CD4-positive, alpha-beta T cell treated with Interleukin-10 for 1 hour (primary cell): ENCODE measurements at places on chromosomes 13 and 19.

DNA sequence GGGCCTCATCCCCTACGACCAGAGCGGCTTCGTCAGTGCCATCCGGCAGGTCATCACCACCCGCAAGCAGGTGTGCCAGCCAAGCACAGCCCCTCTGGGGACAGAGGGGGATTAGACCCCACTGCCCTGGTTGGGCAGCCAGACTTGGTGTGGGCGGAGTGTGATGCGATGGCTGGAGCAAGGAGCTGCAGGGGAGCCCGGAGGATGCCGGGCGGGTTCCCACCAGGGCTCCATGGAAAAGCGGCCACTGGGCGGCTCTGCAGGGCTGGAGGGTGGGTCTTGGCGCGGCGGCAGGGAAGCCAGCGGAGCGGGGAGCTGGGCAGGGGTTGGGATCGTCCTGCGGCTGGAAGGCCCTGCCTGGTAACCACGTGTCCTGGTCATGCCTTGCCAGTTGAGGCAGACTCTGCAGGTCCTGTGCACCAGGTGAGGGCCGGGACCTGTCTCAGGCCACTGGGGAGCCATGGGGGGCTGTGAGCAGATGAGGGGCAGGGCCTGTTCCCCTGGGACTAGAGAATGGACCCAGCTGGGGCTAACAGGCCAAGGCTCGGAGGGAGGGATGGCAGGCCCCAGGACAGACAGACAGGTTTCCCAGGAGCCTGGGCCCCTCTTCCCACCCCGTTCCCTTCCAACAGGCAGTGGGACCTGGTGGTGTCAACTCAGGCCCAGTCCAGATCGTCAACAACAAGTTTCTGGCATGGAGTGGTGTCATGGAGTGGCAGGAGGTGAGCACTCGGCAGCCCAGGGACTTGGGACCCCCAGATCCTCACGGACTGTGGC, 6.3 kb downstream of the PTOV1 start:
- no peak for DNase-seq

- DNase-seq, result no peak
These were observed 8.7 kb downstream of the UCHL3 start for GRCh38 chr13:75558145-75558840.

DNA sequence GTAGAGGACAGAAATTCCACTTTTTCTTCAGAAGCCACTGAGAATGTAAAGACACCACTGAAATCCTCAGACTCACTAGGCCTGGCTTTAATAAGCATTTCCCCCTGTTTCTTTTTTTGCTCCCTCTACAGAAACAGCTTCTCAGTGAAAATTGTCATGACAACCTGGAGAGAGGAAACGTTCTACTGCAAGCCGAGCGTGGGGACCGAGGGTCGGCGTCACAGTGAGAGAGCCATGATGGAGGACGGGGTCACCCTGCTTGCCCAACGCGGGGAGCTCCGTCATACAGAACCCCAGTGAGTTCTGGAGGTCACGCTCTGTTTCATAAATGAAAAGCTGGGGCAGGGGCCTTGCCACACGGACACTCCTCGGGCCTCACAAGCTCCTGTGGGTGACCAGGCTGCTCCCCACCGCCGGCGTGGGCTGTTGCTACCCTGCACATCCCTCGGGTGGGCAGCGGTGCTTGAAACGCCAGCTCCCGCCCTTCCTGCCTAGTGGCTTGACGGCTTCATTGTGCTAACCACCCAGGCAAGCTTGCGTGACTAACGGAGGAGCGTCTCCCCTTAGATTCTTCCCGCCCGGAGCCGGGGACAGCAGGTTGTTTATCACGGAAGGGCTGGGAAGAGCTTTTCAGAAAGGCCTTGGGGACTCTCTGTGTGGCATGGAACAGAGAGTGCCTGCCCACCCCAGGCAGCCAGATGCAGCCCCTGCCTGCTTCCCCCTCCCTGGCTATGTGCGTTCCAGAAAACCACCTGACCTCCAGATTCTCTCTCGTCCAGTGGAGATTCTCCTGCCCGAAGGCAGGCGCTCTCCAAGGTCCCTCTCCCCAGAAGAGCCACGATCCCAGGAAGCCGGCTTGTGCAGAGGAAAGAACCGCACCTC, 153.6 kb downstream of the KATNAL1 start:
- DNase-seq, result no peak

DNA sequence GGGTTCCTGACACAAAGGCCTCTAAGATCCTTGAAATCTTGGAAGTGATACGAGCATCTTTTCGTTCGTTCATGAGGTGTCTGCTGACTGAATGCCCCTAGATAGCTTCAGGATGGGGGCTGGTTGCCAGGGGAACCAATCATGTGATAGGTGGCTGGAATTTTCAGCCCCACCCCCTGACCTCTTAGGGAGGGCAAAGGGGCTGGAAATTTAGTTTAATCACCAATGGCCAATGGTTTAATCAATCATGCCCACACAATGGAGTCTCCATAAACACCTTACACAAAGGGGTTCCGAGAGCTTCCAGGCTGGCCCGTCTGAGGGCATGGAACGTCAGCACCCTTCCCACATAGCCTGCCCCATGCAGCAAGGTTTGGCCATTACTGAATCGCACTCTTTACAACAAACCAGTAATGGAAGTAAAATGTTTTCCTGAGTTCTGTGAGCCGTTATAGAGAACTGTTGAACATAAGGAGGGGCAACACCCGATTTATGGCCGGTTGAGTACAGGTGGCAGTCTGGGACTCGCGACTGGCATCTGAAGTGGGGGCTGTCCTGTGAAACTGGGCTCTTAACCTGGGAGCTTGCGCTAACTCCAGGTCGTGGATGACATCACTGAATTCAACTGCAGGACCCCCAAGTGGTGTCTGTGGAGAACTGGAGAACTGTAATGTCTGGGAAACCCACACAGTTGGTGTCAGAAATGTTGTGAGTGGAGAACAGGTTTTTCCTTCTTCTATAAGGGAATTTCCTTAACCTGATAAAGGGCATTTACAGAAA, 25.6 kb downstream of the MLLT1 start:
- DNase-seq, result no peak

- DNase-seq, result no peak
These were observed 955.6 kb downstream of the PCDH17 start for GRCh38 chr13:58587183-58587582.

- DNase-seq, result no peak
These were observed 82.8 kb upstream of the KLHL1 start for GRCh38 chr13:70191034-70191433.

- DNase-seq, result no peak
These were observed 78.2 kb downstream of the GGACT start for GRCh38 chr13:100510208-100510957.

DNA sequence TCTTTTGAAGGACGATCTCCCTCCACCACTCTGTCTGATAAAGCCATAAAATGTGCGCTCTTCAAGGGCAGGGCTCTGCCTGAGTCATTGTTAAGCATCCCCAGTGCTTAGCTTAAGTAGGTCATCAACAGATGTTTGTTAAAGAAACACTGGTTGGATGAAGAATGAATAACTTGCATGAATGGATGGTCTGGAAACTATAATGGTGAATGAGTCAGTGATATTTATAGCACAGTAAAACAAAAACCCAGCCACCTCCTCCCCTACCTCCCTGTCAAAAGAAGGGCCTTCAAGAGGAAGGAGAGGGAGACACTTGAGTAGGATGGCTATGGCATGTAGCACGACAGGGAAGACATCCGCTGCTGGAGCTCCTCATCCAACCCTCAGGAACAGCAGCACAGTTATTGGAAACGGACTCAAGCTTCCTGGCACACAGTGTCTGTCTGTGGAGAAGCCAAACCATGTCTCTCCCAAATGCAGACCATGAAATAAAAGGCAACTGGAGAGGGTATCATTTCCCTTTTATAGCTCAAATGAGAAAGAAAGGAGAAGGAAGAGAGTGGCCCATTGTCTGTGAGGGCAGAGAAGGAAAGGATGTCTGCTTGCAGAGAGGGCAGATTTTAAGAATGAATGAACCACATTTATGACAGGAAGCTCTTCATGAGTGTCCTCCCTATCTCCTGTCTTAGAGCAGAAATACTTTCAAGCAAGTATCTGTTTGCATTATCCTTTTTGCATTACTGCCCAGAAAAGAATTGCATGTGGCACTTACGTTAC, 183.5 kb upstream of the UBL3 start:
- DNase-seq, result no peak

DNA sequence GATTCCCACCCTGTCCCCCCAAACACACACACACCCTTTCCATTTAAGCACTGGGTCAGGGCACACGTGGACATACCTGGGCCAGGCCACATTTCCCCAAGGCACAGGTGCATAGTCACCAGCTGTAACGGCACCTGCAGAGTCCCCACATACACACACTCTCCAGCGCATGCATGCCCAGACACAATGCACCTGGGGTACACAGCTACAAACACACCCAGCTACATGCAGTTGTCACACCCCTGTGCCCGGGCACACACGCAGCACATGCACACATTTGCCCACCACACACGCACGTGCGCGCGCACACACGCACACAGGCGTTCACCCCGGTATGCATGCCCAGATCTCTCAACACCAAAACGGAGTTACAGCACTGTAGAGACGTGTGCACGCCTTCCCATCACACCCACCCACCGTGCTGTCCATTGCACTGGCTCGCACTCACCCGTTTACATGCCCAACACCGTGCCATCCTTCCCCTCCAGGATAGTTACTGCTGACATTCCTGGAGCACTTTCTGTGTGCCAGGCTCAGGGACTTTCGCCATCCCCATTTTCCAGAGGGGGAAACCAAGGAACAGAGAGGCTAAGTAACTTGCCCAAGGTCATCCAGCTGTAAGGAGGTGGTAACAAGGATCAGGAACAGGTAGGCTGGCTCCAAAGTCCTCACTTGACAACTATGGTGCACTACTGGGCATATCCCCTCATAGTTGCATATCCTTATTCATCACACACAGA, 749 bp upstream of the SHANK1 start:
- no peak for DNase-seq

GRCh38 chr19:35081201-35081600, 34.4 kb upstream of the FXYD3 start:
- DNase-seq, result no peak

- DNase-seq, result no peak
These were observed 296.5 kb downstream of the LMO7 start for GRCh38 chr13:75932636-75933035.

DNA sequence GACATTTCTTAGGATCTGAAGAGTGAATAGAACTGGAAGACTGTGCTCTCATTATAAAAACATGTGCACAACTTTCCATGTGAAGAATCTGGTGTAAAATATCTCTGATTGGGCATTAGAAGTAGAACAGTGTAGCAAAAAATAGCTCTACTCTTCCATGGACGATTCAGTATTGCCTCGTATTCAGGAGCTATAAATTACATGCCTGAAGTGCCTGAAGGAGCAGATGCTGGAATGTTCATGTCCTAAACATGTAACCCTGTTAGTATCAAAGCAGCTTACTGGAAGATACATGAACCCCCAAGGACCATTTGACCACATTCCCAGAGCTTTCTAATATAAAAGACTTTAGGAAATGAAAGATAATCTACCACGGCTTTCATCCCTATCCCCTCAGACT, 528.9 kb downstream of the DACH1 start:
- no peak for DNase-seq
